ENCODE measurements at places on chromosomes 7 and 10. TPM values are rescaled to one million over a fixed set of nuclear protein-coding genes. Genes with fewer than 3 reads are reported as not detected.

DNA sequence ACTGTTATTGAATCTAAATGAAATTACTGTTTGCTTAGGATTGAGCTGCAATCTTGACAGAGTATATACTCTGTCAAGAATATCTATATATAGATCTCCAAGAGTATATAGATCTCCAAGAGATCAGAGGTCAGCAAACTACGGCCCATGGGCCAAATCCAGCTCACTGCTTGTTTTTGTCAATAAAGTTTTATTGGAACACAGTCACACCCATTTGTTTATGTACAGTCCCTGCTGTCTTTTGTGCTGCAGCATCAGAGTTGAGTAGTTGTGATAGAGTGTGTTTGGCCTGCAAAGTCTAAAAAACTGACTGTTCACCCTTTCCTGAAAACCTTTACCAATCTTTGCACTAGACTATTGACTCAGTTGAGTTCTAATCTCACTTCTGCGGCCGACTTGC is 66.3 kb upstream of the NPVF start:
- DNase-seq, result no peak

DNA sequence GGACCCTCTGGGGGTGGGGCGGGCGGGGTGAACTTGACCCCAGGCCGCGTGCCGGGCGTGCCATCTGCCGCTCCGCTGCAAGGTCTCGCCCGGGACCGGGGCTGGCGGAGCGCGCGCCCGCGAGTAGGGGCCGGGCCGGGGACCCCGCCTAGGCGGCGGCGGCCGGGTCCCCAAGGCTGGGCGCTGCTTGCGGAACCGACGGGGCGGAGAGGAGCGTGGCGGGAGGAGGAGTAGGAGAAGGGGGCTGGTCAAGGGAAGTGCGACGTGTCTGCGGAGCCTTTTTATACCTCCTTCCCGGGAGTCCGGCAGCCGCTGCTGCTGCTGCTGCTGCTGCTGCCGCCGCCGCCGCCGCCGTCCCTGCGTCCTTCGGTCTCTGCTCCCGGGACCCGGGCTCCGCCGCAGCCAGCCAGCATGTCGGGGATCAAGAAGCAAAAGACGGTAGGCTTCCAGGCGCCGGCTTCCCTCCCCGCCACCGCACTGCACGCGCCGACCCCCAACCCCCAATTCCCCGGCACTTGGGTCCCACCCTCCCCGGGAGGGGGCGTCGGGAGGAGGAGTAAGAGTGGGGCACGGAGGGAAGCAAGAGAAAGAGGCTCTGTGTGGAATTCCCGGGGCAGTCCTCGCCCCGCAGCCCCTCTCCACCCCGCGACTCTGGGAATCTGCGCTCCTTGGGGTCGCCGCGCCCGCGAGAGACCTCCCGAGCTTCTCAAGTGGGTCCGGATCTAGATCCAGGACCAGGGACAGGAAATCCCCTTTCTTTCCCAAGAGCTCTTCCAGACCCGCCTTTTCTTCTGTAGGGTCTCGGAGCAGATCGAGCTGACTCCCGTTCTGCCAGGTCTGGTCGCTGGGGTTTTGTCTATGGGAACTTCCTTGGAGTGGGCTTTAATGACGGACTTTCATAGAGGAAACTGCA is at the start of gene PAPSS2:
Gene PAPSS2 (plus strand): TSS at position 308 of the 913 bp plus-strand sequence. CDS start 104 bp downstream, at position 412.
- peak; percentile 30 for DNase-seq

DNA sequence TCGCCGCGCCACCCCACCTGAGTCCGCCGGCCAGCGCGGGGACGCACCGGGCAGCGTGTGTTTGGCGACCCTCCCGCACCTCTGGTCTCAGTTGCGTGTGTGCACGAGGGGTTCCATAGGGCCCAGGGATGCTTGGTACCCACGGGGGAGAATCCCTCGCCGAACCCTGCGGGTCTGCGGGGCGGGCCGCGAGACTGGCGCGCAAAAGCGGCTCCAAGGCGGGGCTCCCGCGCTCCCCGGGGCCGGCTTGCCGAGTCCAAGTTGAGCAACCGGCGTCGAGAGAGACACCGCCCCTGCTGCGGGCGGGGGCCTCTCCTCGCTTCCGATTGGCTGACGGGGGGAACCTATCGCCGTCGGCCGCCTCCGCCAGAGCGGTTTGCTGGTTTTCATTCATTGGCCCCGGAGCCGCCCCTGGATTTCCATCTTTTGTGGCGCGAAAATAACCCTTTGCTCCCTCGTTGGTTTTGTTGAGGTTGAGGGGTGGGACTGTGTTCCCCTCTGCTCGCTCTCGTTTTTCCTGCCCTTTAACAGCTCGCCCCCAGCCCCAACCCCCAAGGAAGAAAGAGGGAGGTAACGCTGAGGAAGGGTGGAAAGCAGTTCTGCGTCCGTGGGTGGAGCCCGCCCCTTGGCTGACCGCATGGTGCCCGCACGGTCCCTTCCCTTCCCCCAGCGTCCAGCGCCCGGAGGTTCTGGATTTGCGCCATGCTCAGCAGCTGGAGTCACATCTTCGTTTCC is 4.0 kb upstream of the IGF2BP3 start:
- peak; percentile 78 for DNase-seq

DNA sequence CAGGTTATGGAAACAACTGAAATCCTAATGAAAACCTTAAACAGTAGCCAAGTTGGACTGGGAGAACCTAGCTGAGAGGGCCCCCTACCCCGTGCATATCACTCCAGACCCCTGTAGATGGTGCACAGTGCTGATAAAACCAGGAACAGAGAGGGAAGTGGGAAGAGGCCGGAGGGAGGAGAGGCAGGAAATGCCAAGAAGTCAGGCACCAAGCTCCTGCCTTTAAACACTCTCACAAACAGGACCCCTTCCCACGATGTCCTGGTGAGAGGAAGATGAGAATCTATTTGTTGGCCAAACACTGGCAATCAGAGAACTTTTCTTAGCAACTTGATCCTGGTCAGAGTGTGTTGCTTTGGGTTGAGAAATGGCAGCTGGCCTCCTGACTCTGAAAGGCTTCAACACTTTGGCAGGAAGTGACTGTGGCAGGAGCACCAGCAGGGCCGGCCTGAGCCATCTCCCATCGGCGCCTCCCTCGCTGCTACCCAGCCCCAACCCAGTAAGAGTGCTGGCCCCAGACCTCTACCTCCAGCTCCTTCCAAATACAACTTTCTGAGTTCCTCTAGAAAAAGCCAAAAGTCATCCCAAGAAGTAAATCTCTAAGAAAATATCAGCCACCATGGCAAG is 39.5 kb downstream of the GSDME start:
- no peak for DNase-seq

GRCh38 chr10:124578231-124579010 is 116.8 kb downstream of the LHPP start:
- DNase-seq, result no peak

Gene C10orf62
- total RNA-seq, result not detected

Gene SMO
- total RNA-seq, result 0.07 TPM

Gene PSAP
- total RNA-seq, result 165 TPM

Gene OPALIN
- total RNA-seq, result not detected

Data from activated naive CD4-positive, alpha-beta T cell treated with anti-CD3 and anti-CD28 coated beads, Interleukin-2, amount 50 U/mL, for 72 hours (primary cell).